ENCODE measurements at places on chromosomes 2 and 18.

- no peak for DNase-seq
These were observed 872.6 kb downstream of the BCL11A start for GRCh38 chr2:59680863-59681262.

GRCh38 chr18:21342372-21342771 is 100.3 kb downstream of the GREB1L start:
- DNase-seq, result no peak

DNA sequence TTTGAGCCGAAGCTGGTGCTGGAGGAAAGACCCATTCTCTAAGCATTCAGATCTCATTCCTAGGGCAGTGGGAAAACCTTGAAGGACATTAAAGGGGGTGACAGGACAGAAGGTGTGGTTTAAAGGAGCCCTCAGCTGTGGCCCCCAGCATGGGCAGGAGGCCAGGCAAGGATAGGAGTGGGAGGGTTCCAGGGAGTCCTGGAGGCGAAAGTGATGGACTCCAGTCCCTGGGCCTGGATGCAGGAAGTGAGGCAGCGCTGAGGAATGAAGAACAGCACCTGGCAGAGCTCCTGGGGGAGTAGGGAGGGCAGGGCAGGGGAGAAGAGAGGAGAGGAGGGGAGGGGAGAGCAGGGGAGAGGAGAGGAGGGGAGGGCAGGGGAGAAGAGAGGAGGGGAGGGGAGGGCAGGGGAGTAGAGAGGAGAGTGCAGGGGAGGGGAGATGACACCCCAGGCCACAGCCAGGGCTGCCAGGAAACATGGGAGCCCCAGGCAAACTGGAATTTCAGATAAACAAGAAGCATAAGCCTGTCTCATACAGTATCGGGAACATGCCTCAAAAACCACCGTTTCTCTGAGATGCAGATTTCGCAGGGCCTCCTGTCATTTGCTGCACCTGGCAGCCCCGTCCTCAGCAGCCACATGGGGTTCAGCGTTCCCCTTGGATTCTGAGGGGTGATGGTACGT is 5.7 kb downstream of the RAMP1 start:
- DNase-seq, result no peak

- no peak for DNase-seq
These were observed 52.1 kb downstream of the CYRIA start for GRCh38 chr2:16613539-16614011.

DNA sequence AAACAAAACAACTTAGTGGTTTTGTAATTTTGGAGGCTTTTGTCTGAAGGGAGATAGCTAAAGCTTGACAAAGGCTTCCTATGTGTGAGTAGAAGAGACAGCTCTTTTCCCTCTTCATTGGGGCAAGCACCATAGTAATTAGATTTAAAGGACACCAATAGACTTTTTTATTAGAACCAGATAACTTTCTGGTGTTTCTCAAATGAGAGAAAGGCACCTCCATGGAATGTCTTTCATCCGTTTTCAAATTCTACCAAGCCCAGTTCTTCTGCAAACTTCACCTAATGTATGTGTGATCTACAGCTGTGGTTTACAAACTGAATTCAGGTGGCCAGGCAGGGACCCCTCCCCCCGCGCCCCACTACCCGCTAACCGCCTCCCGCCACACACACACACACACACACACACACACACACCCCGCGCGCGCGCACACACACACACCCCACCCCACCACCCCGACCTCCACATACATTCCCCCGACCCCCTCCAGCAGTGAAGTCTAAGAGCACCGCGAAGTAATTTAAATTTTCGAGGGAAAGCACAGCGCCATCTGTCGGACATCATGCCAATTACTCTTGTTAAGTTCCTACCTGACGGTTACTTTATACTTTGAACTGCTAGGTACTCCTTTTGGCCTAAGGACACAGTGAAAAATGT is 31.6 kb upstream of the PPP1R1C start:
- DNase-seq, result peak; percentile 45

Measured in CD4-positive, alpha-beta memory T cell (primary cell).